SJCRH30 (cell line): ENCODE measurements at places on chromosomes 7 and 10.

DNA sequence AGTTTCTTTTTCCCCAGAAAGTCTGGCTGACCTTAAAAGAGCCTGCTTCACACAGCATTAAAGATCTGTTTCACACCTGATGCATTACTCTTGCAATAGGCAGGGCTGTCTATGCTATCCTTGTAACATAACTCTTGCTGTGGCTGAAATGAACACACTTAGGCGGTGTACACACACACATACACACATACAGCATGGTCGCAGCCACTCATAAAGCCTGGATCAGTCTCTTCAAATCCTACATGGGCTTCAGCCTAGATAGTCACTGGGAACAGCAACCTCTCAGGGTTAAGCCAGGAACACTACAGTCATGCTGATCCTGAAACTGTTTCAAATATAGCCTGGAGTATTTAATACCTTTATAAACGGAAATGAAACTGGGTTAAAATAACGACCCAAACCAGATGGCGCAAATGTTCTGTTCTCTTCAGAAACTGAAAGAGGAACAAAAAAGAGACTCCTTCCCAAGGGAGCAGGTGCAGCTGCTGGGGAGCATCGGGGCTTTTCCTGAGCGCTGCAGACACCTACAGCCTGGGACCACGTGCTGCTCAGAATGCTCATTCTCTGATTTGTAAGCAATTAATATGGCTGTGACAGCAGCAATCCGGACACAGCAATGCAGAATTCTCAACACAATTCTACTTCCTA lies 61.0 kb upstream of the SFMBT2 start:
- no peak for DNase-seq

DNA sequence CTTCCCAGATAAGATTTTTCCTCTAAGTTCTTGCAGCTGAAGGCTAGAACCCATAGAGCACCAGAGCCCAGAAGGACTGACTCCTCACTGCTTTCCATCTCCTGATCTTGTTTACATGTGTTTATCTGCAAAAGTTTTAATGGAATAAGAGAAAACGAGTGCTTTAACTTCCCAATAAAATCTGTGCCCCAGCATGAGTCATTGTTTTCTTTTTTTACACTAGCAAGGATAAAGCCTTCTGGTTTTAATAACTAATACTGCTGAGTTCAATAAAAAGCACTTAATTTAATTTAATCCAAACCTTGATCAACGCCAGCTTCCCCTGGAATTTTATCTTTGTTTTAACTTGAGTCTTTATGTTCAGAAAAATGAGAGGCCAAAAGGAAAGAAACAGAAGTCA lies 227.6 kb downstream of the HPSE2 start:
- DNase-seq: no peak

DNA sequence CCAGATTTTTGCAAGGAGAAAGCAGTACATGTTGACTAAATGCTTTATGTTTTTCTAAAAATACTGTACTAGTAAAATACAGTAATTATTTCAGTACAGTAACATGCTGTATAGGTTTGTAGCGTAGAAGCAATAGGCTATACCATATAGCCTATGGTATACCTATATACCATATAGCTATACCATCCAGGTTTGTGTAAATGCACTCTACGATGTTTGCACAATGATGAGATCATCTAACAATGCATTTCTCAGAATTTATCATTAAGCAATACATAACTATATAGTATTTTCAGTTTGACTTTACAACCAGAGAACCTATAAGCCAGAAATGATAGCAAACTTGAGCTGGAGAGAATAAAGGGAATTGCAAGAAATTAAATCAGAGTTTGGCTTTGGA lies 109.7 kb upstream of the DNAJB12 start:
- DNase-seq: no peak

- no peak for DNase-seq
These were observed 38.2 kb downstream of the FAM53B start for GRCh38 chr10:124705817-124706461.

DNA sequence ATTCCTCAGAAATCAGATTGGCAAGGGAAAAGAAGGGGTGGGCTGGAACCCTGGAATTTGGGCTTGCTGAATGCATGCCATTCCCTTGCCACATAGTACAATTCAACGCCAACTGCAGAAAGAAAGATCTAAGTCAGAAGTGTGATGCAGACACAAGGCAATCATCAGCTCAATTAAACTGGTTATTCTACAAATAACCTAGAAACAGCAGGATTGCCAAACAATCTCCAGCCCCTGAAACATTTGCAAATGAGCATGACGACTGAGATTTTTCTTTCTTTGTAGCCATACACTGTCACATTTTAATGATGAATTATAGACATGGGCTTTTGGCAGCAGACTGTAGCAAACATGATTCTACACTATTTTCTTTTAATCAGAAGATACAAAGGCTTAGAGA lies 16.5 kb upstream of the CREB5 start:
- DNase-seq: no peak

DNA sequence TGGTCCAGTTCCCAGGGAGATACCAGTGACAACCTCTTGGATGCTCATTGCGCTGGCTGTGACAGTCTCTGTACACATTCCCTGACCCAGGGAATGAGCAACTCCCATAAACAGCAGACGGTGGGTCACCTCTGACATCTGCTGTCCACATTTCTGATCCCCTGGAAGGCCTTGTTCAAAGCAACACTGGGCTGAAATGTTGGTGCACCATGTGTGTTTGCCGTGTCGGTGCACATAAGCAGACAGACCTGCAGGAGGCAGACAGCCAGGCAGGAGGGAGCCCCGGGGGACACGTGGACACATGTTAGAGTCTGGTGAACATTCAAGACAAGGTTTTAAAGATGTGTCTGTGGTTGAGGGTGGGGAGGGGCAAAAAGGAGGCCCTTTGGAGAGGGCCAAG lies 254.9 kb downstream of the PLXNA4 start:
- DNase-seq: no peak

DNA sequence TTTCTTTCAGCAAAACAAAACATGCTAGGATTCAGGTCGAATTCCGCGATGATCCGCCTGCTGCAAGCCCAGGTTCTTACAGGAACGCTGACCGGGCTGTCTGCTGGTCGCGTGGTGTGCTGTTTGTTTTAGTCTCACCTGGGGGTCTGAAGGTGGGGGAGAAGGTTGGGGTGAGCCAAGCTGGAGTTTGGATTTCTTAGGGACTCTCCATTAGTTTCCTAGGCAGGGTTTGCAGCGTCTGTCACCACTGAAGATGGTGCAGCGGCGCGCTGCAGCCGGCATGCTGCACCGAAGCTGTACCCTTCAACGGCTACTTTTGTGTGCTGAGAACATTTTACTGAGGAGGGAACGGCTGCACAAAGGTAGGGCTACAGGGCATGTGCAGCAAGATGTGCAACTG lies 48.7 kb downstream of the GCC1 start:
- no peak for DNase-seq

GRCh38 chr10:68496072-68496471 lies 24.3 kb upstream of the DNA2 start:
- DNase-seq: no peak

DNA sequence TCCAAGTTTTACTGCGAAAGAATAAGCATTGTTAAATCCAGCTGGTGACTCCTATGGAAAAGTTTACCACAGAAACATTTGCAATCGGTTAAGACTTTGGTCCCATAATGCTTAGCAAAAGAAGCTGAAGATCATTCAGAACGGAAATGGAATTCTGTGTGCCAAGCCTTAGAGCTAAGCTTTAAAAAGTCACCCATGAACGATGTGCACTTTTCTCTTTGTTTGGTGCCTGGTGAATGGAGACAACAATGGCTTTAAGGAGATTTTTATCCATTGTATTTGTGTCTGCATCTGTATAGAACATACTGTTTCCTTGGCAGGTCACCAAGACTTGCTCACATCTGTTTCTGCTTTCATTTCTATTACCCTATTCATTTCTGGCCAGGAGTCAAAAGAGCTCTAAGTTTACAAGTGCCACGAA lies 26.3 kb upstream of the COL1A2 start:
- DNase-seq: peak; percentile 31

DNA sequence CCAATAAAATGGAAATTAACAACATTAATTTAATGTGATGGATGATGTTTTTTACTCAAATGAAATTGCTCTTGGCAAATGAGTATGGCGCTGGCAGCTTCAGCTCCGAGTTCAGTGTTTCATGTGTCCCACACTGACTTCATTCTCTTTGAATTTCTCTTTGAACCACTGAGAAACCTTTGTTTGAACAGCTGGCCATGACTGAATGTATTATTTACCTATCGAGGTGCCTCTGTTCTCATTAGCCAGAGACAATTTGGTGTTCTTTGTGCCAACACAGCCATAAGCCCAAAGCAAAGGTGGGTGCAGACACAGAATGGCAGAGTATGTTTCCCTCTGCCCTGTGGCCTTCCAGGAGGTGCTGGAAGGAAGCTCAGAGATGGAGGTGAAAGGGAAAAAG lies 42.1 kb downstream of the TMEM178B start:
- DNase-seq: no peak
